ENCODE measurements at places on chromosomes 1 and 21.

DNA sequence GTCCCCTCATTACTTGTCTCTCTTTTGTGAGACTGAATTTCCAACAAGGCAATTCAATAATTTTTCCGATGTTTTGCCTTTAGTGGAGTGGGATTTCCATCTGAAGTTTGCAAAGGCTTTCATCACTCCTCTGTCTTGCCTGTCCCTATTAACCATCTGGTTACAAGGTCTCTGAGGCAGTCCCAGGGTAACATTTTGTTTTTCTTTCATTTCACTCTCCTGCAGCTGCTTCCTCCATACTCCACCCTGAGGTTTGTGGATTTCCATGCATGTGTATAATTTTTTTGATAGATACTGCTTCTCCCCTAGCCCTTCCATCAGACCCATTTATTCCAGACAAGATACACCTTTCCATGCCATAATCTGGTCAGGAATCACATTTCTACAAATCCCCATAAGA, 366.8 kb downstream of the PTBP2 start:
- DNase-seq, result no peak

GRCh38 chr1:86015375-86015774, 141.2 kb downstream of the COL24A1 start:
- no peak for DNase-seq

- DNase-seq, result no peak
Observed at GRCh38 chr1:162147760-162148159, 78.3 kb downstream of the NOS1AP start.

GRCh38 chr21:39663742-39664492, 51.2 kb downstream of the B3GALT5 start:
- DNase-seq, result no peak

DNA sequence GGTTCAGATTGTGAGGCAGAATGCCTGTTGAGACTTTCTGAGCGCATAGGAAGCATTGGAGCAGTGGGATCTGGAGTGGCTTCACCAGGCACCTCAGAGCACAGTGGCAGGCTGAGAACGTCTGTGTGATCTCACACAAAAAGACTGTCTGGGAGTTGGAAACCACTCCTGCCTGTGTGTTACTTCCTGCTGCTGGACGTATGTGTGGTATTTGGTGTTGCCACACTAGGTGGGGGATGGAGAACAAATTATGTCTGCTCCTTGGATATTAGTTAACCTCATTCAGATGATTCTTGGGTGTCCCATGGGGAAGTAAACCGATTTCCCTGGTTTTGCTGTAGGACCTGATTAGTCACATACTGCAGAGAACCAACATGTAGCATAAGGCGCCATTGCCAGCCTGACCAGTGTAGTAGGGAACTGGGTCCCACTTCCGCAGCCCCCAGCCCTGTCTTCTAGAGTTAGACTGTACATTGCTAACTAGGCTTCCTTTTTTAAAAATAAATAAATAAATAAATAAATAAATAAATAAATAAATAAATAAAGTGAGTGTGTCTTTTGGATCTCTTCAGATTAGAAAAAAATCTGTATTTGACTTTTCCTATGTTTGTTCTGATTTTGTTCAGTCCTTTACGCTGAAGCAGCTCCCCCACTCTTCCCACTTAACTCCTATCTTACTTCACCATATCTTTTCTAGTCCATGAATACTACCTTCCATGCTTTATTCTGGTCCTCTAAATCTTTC, 26.9 kb downstream of the UCK2 start:
- no peak for DNase-seq

DNA sequence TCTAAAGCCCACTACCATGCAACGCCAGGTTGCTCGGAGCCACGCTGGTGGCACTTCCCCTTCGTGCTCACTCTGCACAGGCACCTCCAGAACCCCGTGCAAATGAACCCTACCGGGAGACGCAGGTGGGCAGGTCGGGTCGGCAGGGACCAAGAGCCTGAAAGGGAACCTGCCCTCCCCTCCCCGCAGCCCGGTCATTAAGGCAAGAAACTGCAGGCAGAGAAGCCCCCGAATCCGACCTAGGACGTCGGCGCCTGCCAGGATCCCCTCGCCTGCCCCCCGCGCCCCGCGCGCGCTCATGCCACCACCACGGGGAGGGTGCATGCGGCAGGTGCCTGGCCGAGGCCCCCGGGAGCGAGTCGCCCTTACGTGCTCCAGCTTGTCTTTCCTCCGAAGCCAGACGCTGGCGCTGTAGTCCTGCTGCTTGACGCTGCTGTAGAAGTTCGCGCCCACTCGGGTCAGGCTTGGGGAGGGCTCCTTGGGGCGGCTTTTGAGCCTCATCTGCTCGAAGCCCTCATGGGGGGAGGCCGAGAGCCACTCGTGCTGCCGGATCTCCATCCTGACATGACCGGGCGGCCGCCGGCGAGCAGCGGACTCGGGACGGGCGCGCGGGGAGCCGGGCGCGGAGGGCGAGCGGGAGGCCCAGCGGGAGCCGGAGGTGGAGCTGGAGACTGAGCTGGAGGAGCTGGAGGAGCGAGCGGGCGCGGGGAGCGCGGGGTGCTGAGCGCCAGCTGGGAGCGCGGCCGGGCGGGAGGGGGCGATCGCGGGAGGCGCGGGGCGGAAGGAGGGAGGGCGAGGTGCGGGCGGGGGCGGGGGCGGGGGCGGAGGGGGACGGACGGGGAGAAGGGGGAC, 552 bp downstream of the PLD5 start:
- DNase-seq, result no peak

- no peak for DNase-seq
Observed at GRCh38 chr1:70892930-70893329, 154.7 kb downstream of the PTGER3 start.

GRCh38 chr1:1421907-1422464, 910 bp upstream of the ANKRD65 start:
- DNase-seq, result no peak

DNA sequence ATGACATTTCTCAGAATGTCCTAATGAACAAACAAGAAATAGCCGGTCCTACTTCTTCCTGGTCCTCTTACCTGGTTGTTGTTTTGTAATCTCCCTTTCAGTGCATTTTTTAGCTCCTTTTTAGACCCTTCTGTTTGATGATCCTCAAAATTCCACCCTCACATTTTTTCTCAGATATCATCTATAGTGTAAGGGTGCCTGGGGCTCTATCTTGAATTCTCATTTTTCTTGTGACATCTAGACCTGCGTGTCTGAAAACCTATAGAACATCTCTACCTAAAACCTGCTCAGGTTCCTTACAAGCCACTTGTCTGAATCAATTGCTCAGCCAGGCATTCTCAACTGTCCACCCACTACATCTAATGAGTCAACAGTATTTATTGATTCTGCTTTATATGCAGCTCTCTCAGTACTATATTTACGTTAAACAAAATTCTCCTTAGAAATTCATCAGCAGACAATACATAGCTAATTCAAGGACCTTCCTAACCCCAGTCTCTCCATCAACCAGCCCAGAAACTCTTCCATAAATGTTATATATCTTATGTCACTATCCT, 36.5 kb upstream of the USH2A start:
- DNase-seq, result no peak

GRCh38 chr21:44749116-44749758, 37.9 kb upstream of the TSPEAR start:
- no peak for DNase-seq

DNA sequence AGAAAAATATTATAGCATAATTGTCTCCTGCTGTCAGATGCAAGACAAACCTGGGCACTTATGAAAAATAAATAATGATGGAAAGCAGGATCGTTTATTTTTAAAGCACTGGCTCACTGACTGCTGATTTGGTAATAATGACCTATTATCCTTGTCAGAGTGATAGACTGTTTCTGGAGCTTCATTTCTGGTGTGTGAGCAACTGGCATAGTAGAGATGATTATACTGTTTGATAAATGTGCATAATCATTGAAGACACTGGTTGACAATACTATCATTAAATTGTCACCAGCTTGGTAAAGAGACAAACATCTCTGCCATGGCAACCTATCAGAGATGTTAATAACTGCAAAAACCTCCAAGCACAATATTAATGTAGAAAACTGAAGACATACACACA, 179.9 kb upstream of the ZNF644 start:
- DNase-seq, result no peak

Data from activated CD4-positive, CD25-positive, alpha-beta regulatory T cell (primary cell).